ENCODE measurements at places on chromosomes 12 and 14. TPM values are rescaled to one million over a fixed set of nuclear protein-coding genes. Genes with fewer than 3 reads are reported as not detected.

Gene SLC5A8
- total RNA-seq, result not detected

Gene PAWR
- total RNA-seq, result 4.3 TPM

Gene RFLNA
- total RNA-seq, result not detected

Gene NIN
- 73.6 TPM for total RNA-seq

Gene METTL3
- 64.2 TPM for total RNA-seq

Gene SAMD4A
- total RNA-seq, result 4.8 TPM

Gene CLEC4C
- not detected for total RNA-seq

Gene FAM186B
- total RNA-seq, result not detected

Gene TM7SF3
- 38.8 TPM for total RNA-seq

Gene NPFF
- total RNA-seq, result not detected

Gene SLCO1B1
- not detected for total RNA-seq

Gene CHURC1
- 44.9 TPM for total RNA-seq

Gene SERPINA9
- total RNA-seq, result not detected

Gene CD27
- total RNA-seq, result 134 TPM

Gene TOGARAM1
- 6.3 TPM for total RNA-seq

Gene MFAP5
- not detected for total RNA-seq

Gene ATG101
- 50.4 TPM for total RNA-seq

Gene CLEC2D
- total RNA-seq, result 254 TPM

Gene TGFB3
- 3.0 TPM for total RNA-seq

Gene JPH4
- total RNA-seq, result 0.52 TPM

Gene GALNT9
- total RNA-seq, result not detected

Gene RPS6KL1
- total RNA-seq, result 5.0 TPM

Gene OGFOD2
- 30.8 TPM for total RNA-seq

Gene ACADS
- 12.6 TPM for total RNA-seq

Gene NAV3
- total RNA-seq, result not detected

Gene RTL1
- total RNA-seq, result not detected

Gene GPRC5D
- not detected for total RNA-seq

Gene AGAP2
- total RNA-seq, result 29.3 TPM

Gene FLRT2
- not detected for total RNA-seq

Gene ACTN1
- 73.9 TPM for total RNA-seq

Gene AACS
- 19.5 TPM for total RNA-seq
